Activated CD8-positive, alpha-beta memory T cell treated with anti-CD3 and anti-CD28 coated beads, Interleukin-2, amount 10 ng/mL, durations not matched to agents 7 days and 5 days (primary cell): ENCODE measurements at places on chromosomes 4 and X.

DNA sequence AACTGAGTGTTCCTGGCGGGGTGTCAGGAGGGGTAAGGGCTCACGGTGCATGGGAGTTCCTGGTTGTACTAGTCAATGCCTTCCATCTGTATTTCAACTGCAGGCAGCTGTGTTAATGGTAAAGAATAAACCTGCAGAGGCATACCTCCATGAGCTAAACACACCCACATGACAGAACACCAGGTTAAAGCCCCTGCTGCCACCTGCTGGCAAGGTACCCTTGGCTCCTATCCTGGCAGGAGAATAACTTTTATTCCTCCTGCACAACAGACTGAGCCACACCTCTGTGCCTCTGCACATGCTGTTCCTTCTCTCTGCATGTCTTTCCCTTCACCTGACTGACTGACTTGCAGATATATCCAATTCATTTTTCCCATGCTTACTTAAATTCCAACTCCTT lies 11.1 kb downstream of the ITIH6 start:
- DNase-seq: no peak

- no peak for DNase-seq
These were observed 46.1 kb downstream of the TMEM150C start for GRCh38 chr4:82515705-82516104.

- peak; percentile 28 for DNase-seq
These were observed 16.2 kb downstream of the NELFA start for GRCh38 chr4:1992468-1993168.

- no peak for DNase-seq
These were observed 2733.3 kb downstream of the PCDH7 start for GRCh38 chr4:33453436-33453835.

GRCh38 chr4:5824635-5825034 lies 68.3 kb downstream of the CRMP1 start:
- DNase-seq: no peak

DNA sequence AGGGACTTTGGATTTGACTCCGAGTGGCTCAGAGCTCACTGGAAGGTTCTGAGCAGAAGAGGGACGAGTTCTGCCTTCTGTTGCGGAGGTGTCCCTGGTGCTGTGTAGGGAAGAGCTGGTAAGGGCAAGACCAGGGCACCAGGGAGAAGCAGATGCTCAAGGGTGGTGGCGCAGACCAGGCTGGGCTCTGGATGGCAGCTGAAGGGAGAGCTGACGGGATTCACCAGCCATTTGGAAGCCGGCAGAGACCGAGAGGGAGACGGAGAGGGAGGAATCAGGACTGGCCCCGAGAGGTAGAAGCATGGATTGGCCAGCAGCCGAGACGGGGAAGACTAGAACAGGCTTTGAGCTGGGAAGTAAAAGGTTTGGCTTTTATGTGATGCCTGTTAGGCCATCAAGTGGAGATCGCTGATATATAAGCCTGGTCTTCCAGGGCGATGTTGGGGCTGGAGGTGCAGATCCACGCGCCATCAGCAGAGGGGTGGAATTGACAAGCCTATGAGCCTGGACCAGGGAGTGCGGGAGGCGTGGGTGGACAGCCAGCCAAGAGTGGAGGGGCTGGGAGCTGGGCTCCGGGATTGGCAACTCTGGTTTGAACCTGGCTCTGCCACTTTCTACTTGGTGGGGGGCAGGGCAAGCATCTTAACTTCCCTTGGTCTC lies 43.4 kb downstream of the ADRA2C start:
- no peak for DNase-seq

GRCh38 chrX:138411048-138411447 lies 300.5 kb downstream of the FGF13 start:
- no peak for DNase-seq

- no peak for DNase-seq
These were observed 3.2 kb downstream of the CTAG2 start for GRCh38 chrX:154650221-154650510.

DNA sequence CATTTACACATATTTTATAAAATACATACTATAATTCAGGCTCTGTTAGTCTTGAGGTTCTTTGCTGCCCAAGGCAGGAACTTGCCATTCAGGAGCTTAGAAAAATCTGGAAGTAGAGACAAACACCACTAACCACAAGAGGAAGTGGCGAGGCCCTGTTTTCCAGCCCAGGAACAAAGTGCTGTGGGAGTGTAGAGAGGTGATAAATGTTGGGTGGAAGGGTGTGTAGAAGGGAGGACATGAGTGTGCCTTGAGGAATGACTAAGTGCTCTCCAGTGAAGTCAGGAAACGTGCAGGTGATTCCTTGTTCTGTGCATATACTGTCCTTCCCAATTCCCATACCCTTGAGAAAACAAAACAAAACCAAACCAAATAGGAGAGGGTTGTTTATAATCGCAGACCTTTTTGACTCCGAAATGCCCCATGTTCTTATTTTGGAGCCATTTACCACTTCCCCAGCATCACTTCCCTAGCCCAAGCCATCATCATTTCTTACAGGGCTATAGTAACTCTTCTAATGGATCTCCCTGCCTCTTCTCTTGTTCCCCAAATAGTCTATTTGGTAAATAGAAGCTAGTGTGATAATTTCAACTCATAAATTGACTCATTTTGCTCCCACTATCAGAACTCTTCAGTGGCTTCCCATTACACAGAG lies 83.2 kb downstream of the GPAT3 start:
- DNase-seq: no peak

GRCh38 chrX:116272861-116273260 lies 102.3 kb downstream of the AGTR2 start:
- no peak for DNase-seq

- DNase-seq: no peak
These were observed 332.7 kb upstream of the IGFBP7 start for GRCh38 chr4:57442831-57443291.

DNA sequence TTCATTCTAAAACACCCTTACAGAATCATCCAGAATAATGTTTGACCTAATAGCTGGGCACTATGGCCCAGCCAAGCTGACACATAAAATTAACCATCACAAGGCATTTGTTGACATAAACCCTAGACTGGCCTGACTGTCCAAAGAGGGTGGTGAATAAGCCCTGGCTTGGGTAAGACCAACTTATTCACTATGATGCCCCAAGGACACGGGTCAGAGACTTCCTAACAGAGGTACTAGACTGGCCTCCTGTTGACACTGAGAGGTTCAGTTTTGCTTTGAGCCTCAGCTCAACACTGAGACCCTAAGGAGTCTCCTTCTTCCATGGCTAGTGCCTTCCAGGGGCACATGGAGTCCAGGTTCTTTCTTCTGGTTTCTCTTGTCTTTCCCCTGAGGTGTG lies 21.3 kb downstream of the FGF2 start:
- no peak for DNase-seq

DNA sequence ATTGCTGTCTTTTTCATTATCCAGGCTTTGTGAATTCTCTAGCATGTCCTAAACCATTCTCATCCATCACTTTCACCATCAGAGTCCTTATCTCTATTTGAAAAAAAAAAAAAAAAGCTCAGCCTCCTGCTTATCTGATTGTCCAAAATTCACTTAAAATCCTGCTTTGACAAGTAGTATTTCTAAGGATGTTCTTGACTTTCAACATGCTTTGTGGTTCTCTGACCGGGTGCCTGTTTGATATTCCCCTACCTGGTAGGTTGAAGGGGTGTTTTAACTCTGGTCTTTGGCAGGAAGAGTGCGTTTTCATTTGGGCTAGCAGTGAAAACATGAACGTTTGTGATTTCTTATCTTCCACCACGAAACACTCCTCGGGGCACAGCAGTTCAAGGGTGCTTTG lies 17.3 kb upstream of the BBS12 start:
- no peak for DNase-seq

DNA sequence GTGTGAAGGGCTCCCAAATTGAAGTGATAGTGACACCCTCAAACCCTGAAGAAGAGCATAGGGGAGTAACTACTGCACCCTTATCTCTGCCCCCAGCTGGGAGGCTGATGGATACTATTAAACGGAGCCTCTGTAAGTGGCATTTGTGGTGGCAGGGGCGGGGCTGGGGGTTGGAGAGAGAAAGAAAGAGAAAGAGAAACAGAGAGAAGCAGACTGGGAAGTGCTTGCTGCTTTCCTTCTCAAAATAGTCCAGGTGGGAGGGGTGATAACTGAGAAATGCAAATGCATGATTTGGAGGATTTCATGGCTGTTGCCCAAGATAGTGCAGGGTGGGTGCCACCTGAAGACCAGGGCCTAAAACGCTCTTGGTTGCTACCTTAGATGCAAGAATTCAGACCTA lies 253.5 kb upstream of the GATB start:
- DNase-seq: peak; percentile 85

GRCh38 chr4:112550728-112551127 lies 34.7 kb upstream of the NEUROG2 start:
- DNase-seq: no peak

DNA sequence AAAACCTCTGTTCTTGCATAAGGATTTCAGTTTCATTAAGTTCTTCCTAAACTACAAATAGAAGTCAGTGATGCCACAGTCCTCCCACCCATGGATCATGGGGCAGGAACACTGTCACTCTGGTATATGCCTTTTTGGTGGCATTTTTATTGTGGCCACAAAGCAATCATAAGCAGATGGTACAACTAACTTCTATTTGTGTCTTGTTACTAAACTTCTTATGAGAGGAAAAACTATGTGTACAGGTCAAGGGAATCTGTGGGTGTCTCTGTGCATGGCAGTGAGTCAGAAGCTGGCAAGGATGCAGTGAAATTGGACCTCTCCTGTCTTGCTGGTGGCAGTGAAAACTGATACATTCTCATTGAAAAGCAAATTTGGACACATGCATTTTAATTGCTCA lies 245.0 kb upstream of the GPC4 start:
- DNase-seq: no peak

- no peak for DNase-seq
These were observed 69.7 kb downstream of the CXXC4 start for GRCh38 chr4:104424989-104425388.

GRCh38 chr4:107856901-107857300 lies 32.2 kb downstream of the SGMS2 start:
- DNase-seq: no peak

GRCh38 chr4:56727150-56727549 lies 46.1 kb upstream of the HOPX start:
- DNase-seq: no peak

GRCh38 chr4:169219440-169219839 lies 51.3 kb downstream of the SH3RF1 start:
- no peak for DNase-seq

DNA sequence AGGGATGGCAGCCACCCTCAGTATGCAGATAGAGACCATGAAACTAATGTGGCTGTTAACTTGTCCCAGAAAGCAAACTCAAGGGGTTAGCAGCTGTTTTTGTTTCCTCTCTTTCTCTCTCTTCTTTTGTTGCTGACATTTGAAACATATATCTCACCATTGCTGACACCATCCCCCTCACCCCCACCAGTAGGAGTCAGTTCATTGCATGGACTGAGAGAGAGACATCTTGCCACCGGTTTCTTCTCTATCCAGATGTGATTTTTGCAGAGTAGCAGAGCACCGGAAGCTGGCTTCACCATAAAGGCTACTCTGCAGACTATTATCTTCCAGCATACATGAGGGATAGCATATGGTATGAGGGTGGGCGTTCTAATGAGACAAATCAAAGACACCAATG lies 177.1 kb upstream of the FRG1 start:
- DNase-seq: no peak

DNA sequence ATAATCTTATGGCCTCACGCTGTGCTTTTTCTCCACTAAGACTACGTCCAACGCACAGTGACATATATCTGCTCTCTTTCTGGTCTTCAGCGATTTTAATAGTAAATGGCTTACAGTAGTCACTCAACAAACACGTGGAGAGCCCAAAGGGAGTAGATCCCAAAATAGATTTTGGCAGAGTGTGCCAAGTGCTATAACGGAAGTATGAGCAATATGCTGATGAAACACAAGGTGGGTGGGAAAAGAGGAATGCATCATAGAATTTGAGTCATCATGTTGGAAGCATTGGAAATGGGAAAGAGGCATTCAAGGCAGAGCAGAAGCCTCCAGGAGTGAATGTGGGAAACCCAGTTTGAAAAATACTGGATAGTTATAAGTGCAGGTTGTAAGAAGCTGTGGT lies 129.1 kb upstream of the LDB2 start:
- DNase-seq: no peak

GRCh38 chrX:11119313-11119943 lies 8.3 kb downstream of the HCCS start:
- no peak for DNase-seq

DNA sequence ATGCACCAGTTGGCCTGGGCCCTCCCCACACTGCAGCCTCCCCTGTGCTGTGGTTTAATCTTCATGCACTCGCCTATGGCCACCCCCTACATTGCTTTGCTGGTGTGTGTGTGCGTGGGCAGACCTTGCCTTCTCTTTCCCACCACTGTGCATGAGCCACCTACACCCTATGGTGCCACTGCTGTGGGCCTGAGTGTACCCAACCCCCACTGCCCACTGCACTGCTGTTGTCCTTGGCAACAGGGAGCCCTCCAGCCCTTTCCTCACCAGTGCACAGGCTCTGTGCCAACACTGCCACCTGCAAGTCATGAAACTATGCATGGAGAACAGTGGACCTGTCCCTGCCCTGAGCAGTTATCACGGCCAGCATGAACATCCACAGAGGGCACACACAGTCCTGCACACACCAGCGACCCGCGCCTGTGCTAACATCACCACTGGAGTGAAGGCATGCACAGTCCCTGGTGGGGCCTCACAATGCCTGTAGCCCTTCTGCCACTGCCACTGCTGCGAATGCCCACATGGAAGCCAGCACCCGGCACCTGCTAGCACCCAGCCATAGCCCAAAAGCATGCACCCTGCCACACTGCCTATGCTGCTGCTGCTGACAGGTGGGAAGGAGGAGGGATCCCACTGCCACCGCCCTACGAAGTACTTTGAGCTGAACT lies 237.8 kb upstream of the ARSJ start:
- DNase-seq: no peak

DNA sequence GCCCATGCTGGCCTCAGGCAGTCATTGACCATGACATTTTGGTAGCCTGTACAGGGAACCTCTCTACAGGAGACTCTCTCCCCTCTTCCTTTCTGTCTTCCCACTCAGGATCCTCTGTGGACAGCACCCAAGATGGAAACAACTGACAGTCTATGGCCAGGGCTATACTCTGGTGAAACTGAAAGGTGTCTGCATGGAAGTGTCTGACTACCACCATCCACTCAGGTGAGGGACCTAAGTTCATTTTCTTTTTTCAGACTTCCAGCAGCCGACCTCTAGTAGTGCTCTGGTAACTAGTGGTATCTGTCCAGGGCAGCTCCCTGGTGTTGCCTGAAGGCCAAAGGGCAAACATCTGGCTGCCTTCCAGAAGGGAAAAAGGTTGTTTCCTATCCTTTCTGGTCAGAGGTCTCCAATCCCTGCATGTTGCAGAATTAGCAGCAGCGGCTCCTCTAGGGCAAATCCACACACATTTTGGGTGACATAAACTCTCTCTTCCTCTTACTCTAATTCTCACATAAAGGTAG lies 804.5 kb downstream of the C4orf33 start:
- no peak for DNase-seq

- DNase-seq: no peak
These were observed 219.1 kb upstream of the AMOT start for GRCh38 chrX:113059714-113060113.

DNA sequence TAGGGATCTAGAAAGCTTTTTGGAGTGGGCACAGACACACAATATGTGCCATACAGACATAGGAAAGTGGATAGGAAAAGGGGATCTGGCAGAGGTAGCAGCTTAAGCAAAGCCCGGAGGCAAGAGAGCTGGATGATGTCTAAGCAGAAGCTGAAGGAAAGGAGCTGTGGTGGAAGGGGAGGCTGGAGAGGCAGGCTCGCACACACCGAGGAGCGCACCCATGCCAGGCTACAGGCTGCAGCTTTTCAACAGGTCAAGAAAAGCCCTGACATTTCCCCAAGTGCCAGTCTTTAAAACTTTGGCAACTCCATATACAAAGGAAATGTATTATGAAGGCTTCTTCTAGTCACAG lies 67.4 kb downstream of the SOWAHB start:
- no peak for DNase-seq

- DNase-seq: no peak
These were observed 261.6 kb upstream of the ANKRD50 start for GRCh38 chr4:124974152-124974551.
